ENCODE measurements at places on chromosomes 16 and 17.
A peak's percentile ranks its signal among the peaks of the same experiment; 100 is the strongest.

GRCh38 chr16:31487720-31488467 lies 5.0 kb downstream of the SLC5A2 start:
- no peak for DNase-seq

DNA sequence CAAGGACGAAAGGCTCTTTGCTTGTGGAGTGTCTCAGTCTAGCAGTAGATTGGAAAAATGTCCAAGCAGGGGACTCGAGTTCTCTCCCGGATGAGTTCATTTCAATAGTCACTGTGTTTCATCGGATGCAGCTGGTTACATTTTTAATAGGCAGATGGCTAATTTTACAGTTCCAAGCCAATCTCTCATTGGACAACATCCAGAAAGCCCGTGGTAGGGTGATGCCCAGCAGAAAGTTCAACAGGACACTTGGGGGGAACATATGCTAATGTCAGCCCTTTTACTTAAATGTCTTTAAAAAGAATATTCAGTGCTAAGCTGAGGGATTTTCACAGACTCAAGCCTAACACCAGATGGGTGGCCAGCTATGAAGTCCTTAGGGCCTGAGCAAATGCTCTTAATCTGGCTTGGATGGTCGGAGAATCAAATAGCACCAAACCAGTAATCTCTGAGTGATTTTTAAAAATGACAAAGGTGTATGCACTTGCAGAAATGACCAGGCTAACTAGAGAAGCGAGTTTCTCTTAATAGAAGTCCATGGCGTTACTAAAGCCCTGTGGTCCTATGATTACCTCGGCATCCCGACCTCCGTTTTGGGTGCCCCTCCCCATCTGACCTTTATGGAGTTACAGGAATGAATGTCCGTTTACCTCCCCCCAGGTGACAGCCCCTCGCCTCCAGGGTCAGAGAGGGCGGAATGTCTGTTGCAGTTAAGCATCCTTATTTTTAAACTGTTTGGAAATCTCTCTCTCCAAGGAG lies 289.2 kb upstream of the SALL1 start:
- DNase-seq, result no peak

GRCh38 chr17:57438066-57438731 lies 181.9 kb downstream of the MSI2 start:
- no peak for DNase-seq

DNA sequence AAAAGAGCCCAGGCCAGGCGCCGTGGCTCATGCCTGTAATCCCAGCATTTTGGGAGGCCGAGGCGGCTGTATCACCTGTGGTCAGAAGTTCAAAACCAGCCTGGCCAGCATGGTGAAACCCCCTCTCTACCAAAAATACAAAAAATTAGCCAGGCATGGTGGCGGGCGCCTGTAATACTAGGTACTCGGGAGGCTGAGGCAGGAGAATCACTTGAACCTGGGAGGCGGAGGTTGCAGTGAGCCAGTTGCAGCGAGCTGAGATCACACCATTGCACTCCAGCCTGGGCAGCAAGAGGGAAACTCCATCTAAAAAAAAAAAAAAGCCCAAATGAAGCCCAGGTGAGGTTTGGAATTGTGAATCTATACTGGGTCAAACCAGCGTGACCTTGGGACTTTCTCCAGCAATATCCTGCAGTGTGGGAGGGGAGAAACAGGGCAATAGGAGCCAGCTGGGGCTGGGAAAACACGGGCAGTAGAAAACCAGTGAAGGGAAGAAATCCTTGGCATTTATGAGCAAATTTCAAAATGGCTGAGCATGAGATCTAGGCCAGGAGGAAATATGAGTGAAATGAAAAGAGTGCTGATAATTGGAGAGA lies 8.2 kb upstream of the DHX8 start:
- DNase-seq, result no peak

DNA sequence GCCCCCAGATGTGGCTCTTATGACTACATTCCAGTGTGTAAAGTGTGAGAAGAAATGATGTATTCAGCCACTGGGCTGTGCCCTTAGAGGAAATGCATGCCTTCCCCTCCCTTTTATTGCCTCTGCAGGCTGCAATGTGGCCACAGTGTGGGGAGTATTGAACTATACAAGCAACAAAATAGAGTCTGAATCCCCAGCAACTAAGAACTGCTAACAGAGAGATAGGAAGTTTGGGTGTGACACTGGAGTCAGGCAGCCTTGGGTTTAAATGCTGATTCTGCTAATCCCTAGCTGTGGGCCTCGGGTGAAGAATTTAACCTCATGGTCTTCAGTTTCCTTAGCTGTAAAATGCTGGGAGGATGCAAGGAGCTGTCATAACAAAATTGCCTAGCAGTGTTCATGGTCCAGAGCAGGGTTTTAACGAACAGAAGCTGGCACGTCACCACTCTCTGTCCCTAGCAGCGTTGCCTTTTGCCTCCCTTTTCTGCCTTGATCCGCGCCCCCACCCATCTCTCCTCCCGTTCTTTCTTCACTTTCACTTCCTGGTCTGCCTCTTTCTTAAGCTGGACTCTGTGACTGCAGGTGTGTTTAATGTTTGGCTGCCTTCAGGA lies 50.3 kb downstream of the KPNA2 start:
- DNase-seq, result peak; percentile 76

GRCh38 chr17:48871551-48872351 lies 20.8 kb upstream of the ATP5MC1 start:
- DNase-seq, result no peak

Data from MV-4-11 (cell line).